ENCODE measurements at places on chromosomes 5 and 9.
A peak's percentile ranks its signal among the peaks of the same experiment; 100 is the strongest.

GRCh38 chr5:80192507-80193241, 63.2 kb downstream of the SERINC5 start:
- DNase-seq: no peak

DNA sequence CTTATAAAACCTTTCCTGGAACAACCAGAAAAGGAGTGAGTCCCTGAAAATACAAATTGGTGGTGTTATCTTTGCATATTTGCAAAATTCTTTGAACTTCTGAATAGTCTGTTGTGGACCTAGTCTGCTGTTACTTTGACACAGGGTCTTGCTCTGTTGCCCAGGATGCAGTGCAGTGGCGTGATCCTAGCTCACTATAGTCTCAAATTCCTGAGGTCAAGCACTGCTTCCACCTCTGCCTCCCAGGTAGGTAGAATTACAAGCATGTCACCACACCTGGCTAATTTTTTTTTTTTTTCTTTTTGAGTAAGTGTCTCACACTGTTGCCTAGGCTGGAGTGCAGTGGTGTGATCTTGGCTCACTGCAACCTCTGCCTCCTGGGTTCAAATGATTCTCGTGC, 43.7 kb upstream of the SPRY4 start:
- DNase-seq: no peak

DNA sequence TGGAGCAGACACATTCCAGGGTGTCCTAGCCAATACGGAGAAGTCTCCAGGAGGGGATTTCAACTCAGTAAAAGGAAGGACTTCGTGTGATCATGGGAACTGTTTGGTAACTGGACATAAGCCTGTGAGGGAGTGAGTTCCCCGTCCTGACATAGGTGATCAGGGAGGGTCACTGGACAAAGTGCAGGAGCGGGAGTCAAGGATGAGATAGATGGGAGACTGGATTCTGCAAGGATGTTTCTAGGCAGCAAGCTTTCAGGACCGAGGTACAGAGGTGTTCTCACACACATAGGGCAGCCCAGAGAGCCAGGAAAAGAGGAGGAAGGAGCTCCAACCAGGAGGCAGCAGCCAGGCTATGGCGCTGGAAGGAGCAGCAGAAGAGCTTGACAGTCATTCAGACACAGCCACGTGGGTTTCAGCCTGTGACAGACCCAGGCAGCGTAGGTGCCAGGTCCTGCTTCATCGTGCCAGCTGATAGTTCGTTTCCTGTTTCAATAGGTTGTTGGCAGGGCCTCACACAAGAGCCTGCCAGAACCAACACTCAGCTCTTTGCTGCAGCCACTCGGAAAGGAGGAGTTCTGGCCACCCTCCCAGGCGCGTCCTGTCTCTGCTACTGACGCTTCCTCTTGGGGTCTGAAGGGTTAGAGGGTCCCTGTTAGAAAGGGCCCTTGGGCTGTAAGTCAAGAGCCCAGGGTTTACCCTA, 84.1 kb downstream of the AMBP start:
- DNase-seq: peak; percentile 70

- no peak for DNase-seq
These were observed 182.1 kb downstream of the RFX3 start for GRCh38 chr9:3343671-3344070.

DNA sequence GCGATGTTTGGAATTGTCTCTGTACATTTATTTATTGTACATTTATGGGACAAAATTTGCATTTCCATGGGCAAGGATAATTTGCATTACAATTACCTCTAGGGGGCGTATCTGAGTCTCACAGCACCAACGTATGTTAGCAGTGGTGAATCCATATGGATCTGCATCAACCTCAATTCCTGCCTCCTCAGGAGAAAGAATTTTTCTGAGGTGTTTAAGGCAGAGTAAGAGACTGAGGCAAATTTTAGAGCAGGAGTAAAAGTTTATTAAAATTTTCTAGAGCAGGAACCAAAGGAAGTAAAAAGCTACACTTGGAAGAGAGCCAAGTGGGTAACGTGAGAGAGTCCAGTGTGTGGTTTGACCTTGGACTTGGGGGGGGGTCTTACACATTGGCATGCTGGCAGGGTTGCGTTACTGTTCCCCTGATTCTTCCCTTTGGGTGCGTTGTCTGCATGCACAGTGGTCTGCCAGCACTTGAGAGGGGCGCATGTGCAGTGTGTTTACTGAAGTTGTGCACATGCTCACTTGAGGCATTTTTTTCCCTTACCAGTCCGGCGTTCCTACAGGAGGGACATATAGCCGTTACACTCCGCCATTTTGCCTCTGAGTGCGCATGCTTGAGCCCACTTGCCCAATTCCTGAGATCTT, 21.0 kb upstream of the RAB14 start:
- peak; percentile 53 for DNase-seq

DNA sequence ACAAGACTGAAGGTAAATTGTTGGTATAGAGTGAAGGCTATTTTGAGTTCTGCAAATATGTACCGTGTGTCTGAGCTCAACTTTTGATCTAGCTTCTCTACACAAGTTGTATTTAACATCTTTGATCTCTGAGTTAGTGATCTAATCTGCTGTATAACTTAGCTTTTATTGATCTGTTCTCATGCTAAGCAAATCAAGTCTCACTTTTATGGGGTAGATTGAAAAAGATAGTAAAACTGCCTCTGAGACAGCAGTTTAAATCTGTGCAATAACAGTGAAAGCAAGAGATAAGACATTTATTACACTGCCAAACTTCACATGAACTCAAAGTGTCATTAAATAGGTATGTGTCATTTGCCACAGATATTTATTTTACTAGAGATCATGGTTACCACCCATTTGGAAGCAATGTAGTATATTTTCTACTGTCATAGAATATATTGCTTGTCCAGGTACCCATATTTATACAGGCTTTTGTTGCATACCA, 477.3 kb downstream of the ISL1 start:
- no peak for DNase-seq

- DNase-seq: peak; percentile 79
These were observed at the start of gene MAP1B for GRCh38 chr5:72107131-72107900. MAP1B (plus strand) TSS chr5:72107475; CDS start chr5:72107532, 57 bp downstream.

DNA sequence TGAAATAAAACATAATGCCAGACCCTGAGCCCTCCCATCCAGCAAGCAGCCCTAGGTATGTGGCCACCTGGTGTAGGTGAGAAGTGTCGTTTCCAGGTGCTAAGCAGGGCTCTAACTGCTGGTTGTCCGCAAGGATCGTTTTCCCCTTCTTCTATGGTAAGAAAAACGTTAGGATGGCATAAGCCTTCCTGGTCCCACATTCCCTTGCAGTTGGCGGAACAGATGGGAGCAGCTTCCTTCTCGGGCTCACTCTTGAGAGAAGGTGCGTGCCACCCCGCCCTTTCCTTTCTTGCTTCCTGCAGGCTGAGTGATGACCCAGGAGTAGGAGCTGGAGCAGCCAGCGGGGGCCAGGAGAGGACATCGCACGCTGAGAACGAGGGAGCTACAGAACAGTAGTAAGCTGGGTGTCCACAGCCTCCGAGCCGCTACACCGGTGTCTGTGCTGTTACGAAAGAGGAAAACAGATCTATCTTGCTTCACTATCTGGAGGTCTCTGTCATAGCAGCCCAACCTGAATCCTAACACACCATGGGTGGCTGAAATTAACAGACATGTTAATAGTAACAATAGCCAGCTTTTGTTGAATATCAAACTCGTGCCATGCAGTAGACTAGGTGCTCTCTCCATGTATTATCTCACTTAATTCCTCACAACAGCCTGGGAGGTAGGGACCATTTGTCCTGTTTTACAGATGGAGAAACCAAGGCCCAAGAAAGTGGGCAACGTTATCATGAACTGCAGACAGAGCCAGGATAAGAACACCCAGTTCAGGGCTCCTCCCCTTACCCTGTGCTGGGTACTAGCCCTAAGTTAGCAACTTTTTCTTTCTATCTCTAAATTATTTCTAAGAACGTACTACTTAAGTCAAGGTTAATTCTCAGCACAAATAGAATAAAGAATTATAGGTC, 139.8 kb downstream of the COL23A1 start:
- no peak for DNase-seq

DNA sequence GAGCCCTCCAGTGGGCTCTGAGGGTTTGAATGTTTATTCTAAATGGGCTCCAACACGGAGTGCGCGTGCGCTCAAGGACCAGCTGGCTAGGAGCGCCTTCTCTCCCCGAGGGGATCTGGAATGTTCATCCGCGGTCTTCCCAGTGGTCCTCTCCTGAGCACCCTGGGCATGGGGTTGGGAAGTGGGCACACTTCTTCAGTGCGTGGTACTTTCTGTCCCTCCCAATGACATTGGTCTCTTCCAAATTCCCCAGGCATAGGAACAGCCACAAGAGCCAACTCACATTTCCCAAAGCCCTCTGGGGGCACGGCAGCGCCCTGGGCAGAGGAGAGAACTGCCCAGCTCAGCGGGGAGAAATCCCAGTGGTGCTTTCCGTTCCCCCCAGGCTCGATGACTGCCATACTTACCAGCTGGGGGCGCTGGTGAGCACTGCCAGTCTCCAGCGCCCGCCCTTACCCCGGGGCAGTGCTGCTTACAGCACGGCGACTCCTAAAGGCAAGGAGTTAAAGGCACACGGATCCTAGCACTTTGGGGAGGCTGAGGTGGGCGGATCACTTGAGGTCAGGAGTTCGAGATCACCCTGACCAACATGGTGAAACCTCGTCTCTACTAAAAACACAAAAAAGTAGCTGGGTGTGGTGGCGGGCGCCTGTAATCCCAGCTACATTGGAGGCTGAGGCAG, 29.9 kb upstream of the OBP2B start:
- peak; percentile 6 for DNase-seq

DNA sequence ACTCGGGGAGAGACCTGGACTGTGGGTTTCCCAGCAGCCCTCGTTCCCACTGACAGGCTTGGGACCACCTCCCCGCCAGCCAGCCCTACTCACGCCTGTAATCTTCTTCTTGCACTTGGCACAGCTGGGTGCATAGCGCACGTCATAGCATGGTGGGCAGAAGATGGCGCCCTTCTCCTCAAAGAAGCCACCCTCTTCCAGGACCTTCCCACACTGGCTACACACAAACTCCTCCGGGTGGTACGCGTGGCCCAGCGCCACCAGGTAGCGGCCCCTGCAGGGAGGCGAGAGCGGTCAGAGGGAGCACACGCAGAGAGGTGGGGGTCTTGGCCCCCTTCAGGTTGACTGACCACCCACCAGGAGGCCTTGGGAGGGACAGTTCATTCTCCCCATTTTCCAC, 9.4 kb downstream of the PDLIM7 start:
- DNase-seq: no peak

GRCh38 chr9:88766778-88767503, 224.3 kb upstream of the S1PR3 start:
- DNase-seq: no peak

- DNase-seq: peak; percentile 92
These were observed 56.7 kb upstream of the EQTN start for GRCh38 chr9:27353474-27354229.

- no peak for DNase-seq
These were observed 84.3 kb upstream of the TAF11L2 start for GRCh38 chr5:17413691-17414090.

DNA sequence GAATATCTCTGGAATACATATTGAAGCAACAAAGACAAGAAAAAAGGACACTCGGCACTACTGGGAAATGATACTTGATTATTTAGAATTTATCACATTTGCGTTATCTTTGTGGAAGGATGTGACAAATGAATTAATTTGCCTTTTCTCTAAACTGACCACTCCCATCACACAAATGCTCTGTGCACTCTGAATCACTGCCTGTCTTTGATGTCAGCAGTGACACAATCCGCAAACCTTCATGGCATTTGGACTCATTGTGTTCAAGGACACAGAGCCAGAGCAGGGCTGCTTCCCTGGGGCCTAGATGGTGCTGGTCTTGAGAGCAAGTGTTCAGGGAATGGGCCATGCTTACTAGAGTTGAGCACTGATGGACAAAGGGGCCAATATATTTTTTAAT, 4.9 kb upstream of the KIF4B start:
- DNase-seq: no peak

DNA sequence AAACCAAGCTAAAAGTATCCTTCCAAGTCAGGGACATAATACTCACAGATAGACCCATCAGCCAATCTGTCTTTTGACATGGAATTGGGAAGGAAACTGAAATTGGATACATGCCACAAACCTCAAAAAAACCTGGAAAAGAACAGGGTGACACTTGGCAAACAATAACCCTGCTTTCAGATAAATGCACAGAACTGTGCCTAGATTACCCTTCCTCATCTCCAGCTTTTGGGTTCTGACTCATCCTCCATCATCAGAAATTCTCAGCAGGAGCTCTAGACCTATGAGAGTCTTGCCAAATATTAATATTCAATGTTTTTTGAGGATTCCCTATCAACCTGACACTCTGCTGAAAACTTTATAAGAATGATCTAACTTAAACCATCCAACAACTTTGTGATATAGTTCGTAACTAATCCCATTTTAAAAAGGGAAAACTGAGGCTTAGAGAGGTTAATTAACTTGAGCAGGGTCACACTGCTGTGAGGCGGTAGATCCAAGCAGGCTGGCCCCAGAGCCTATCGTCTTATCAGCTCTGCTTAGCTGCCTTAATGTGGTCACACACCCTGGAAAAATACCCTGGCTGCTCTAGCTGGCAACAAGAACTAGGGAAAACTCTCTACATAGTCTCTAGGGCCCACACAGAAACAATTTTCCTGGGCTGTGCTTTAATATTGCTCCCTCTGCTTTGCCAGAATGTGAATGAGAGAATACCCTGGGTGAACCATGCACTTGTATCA, 157.0 kb upstream of the TRPC7 start:
- DNase-seq: no peak

DNA sequence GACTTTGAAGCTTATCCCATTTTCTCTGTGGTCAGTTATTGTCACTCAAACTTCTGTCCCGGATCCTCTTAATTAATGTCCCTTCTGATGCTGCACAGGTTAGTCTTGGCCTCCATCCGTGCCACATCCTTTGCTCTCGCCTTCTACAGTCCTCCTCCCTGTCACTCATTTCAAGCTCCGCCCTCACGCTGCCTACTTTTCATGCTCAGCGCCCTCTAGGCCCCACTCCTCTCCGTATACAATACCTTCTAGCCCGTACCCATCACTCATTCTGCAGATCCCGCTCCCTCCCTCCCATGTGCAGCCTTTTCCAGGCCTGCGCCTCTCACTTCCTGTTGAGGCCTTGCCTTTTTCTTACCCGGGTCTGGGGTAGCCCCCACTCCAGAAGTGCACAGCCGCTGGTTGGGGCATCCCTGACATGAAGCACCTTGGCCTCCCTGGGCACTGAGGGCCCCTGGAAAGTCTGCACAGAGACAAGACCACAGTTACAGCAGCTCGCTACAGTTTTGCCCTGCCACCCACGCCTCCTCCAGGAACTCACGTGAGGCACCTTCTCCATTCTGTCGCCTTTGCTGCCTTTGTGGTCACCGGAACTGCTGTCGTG, 88.5 kb upstream of the SLC25A48 start:
- no peak for DNase-seq
